ENCODE measurements at places on chromosomes 2 and 18. TPM values are rescaled to one million over a fixed set of nuclear protein-coding genes. Genes with fewer than 3 reads are reported as not detected.

Gene GALNT14
- 0.32 TPM for total RNA-seq

Gene GTF2A1L
- total RNA-seq = not detected

Gene HTRA2
- total RNA-seq = 41.1 TPM

Gene DSC2
- total RNA-seq = not detected

Gene ST8SIA3
- total RNA-seq = not detected

Gene MBP
- total RNA-seq = 179 TPM

DNA sequence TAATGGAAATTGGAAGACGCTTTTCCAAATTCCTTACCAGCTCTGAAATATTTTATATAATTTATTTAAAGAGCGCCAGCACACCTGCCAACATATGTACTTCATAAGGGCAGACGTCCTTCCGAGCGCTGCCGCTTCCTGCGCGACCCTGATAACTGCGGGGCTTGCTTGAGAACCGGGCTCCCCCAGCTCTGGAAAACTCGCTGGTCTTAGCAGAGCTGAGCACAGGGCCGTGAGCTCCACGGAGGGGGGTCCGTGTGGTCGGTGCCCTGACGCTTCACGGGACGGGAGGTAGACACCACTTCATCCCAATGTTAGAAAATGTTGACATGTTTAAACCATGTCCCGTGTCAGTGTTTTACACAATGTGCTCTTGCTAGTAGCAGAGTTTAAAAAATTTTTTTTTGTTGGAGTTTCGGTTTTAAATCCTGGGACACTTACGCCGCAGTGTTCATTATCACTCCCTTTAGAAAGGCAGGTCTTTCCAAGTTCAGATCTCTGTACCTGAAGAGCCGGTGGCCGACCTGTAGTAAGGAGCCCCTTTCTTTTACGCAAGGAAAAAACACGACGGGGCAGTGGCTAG, 1.6 kb downstream of the NFATC1 start:
- peaks cover 57% of the 10 kb centered on the region for H3K4me1 ChIP-seq
- H3K27me3 ChIP-seq = no peaks in the 10 kb centered on the region
- no peaks in the 10 kb centered on the region for H3K36me3 ChIP-seq
- DNase-seq = no peak

- no peaks in the 10 kb centered on the region for H3K36me3 ChIP-seq
- no peaks in the 10 kb centered on the region for H3K4me1 ChIP-seq
These were observed 39.1 kb downstream of the NTSR2 start for GRCh38 chr2:11630855-11631254.

DNA sequence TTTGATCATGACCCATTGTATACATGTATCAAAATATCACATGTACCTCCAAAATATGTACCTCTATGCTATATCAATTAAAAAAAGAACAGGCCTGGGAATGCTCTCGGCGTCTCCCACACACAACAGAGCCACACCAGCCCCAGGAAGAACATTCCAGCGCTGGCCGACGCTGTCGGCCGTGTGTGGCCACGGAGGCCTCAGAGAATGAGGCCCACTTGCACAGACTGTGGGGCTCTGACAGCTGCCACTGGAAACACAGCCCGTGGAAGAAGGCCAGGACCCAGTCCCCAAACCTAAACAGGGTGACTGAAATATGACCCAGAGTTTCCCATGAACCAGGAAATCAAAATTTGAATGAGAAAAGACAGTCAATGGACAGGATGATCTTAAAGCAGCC, 69.7 kb downstream of the EIPR1 start:
- peaks cover 20% of the 10 kb centered on the region for H3K4me1 ChIP-seq
- DNase-seq = no peak
- H3K4me3 ChIP-seq = no peak overlapping the region
- H3K36me3 ChIP-seq = no peaks in the 10 kb centered on the region
- no peak overlapping the region for H3K27ac ChIP-seq

DNA sequence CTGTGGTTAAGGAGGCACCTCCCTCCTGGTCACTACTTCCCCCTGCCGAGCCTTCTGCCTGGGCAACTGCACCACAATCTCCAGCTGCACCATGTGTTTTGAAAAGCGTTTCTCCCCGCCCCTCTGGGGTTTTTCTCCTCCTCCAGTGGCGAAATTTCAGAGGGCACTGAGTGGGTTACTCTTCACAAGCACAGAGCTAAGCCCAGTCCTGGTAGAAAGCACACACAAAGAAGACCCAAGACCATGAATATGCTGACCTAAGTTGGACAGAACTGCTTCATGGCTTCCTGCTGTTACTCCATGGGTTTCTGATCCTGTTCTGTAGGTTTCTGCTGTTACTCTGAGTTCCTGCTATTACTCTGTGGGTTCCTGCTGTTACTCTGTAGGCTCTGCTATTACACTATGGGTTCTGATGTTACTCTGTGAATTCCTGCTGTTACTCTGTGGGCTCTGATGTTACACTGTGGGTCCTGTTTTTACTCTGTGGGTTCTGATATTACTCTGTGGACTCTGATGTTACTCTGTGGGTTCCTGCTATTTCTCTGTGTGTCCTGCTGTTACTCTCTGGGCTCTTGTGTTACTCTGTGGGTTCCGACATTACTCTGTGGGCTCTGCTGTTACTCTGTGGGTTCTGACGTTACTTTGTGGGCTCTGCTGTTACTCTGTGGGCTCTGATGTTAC, 216.6 kb downstream of the RTP5 start:
- H3K36me3 ChIP-seq = no peaks in the 10 kb centered on the region
- H3K27ac ChIP-seq = no peak overlapping the region
- no peak overlapping the region for H3K4me3 ChIP-seq
- peak; percentile 44 for DNase-seq
- peaks cover 18% of the 10 kb centered on the region for H3K4me1 ChIP-seq

- no peak for DNase-seq
- H3K4me1 ChIP-seq = no peaks in the 10 kb centered on the region
- no peaks in the 10 kb centered on the region for H3K27me3 ChIP-seq
These were observed 195.7 kb upstream of the SESTD1 start for GRCh38 chr2:179460181-179460929.

DNA sequence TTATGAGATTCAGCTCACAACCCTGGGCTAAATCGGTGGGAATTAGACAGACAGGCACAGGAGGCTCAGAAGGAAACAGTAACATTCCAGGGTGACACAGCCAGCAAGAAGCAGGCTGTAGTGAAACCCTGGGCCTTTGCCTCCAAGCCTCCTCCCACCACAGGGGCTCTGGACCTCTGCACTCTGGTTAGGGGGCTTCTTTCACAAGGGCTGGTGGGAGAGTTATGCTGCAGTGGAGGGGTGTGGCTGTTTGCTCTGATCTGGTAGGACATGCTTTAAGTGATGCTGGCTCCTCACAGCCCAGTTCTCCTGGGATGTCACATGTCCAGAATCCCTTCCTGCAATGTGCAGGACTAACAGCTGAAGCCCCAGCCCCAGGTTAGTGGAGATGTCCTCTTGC, 109.9 kb downstream of the TGFA start:
- H3K27ac ChIP-seq = no peak overlapping the region
- peaks cover 24% of the 10 kb centered on the region for H3K4me1 ChIP-seq
- no peak overlapping the region for H3K4me3 ChIP-seq
- no peak for DNase-seq

- H3K4me1 ChIP-seq = peaks cover 9% of the 10 kb centered on the region
- no peak overlapping the region for H3K27ac ChIP-seq
- H3K4me3 ChIP-seq = no peak overlapping the region
- H3K36me3 ChIP-seq = peaks cover 72% of the 10 kb centered on the region
These were observed 90.7 kb downstream of the SMCHD1 start for GRCh38 chr18:2746274-2746673.

GRCh38 chr2:5695654-5696403, 3.6 kb downstream of the SOX11 start:
- no peak for DNase-seq
- no peak overlapping the region for H3K27ac ChIP-seq
- H3K4me1 ChIP-seq = no peaks in the 10 kb centered on the region
- no peaks in the 10 kb centered on the region for H3K36me3 ChIP-seq
- H3K27me3 ChIP-seq = no peaks in the 10 kb centered on the region
- no peak overlapping the region for H3K4me3 ChIP-seq

DNA sequence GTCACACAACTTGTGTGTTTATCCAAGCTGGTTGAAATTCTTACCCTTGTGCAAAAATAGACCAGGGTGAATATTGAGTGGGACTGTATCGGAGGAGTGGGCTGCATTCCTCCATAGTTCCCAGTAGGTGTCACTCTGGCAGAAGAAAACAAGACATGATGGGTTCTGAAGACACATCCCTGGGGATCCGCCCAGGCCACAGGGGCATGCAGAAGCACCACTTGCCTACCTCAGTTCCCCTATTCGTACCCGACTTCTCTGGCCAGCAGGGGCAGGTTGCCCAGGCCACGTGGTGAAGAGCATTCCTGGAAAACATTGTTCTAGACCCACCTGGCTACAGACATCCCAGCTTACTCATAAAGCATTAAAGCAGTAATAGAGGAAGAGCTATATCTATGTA, 168.2 kb downstream of the FAM210A start:
- DNase-seq = peak; percentile 10
- no peaks in the 10 kb centered on the region for H3K27me3 ChIP-seq
- H3K4me3 ChIP-seq = no peak overlapping the region
- no peaks in the 10 kb centered on the region for H3K36me3 ChIP-seq
- peaks cover 10% of the 10 kb centered on the region for H3K4me1 ChIP-seq

DNA sequence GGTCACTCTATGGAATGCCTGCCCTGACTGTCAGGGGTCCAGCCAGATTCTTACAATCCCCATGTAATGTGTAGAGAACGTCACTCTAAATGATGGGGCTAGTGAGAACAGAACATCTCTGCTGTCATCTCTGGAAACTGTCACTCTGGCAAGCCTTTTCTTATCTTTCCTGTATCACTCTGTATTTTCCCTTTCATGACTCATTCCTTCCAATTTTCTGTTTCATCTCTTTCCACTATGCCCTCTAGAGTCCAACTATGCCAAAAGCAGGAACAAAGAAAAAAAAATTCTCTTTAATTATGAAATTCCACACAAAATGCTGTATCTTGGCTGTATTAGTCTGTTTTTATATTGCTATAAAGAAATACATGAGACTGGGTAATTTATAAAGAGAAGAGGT, 608.8 kb downstream of the ADCYAP1 start:
- DNase-seq = no peak
- H3K27ac ChIP-seq = no peak overlapping the region

GRCh38 chr2:71950256-71951082, 197.2 kb downstream of the CYP26B1 start:
- no peaks in the 10 kb centered on the region for H3K27me3 ChIP-seq
- no peaks in the 10 kb centered on the region for H3K36me3 ChIP-seq

DNA sequence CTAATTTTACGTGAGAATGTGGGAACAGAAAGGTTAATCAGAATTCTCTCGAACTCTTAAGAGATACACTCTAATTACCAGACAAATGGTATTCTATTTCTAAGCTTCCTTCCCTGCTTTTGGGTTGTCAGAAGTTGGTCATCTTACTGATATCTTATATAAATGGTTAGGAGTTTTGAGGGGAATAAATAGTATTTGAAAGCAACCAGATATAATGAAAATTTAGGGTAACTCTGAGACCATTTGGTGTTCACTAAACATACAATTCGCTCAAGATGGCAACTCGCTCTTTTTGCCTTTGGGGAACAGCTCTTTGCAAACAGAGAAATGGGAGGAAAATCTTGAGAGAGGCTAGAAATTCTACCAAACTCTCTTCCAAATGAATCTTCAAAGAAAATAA, 250.9 kb downstream of the TCF4 start:
- H3K27ac ChIP-seq = no peak overlapping the region
- no peaks in the 10 kb centered on the region for H3K4me1 ChIP-seq
- H3K27me3 ChIP-seq = no peaks in the 10 kb centered on the region
- H3K36me3 ChIP-seq = no peaks in the 10 kb centered on the region
